CD4-positive, alpha-beta T cell treated with Interleukin-21 for 1 hour (primary cell): ENCODE measurements at places on chromosomes 2 and 18.

GRCh38 chr2:31008561-31009114 lies 129.6 kb downstream of the GALNT14 start:
- no peak for DNase-seq

- no peak for DNase-seq
These were observed 37.9 kb downstream of the ODC1 start for GRCh38 chr2:10410001-10410822.

- no peak for DNase-seq
These were observed 213.9 kb upstream of the ITGA4 start for GRCh38 chr2:181243319-181243718.

DNA sequence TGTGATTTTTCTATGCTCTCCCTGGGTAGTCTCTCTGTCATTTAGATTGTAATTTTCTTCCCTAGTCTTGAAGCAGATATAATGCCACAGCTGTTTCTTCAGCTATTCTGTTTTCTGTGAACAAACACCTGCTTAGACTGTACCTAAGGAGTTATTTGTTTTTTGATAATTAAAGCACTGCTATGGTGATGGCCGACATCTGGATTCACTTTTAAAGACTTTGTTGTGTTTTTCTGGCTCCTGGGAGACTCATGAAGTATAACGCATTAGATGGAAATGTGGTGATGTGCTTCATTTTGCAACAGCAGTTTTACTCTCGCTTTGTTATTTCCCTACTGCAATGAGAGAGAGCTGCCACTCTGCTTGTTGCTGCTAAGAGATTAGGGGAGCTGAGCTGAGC lies 15.7 kb upstream of the C2orf69 start:
- no peak for DNase-seq

DNA sequence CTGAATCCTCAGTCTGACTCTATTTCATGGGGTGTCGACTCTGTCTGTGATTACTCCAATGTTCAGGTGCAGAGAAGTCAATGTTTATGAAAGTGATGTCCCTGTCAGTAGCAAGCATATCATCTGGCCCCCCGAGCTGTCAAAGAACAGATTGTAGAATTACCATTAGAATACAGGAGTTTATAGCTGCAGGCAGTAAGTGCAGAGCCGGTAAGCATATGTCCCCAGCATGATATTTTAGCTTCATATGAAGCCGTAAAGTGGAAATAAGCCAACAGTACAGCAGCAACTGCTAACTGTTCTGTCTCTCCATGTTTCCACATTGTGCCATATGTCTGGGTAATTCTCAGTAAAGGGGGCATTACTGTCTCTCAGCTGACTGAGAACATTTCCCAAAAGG lies 541.8 kb downstream of the SOX11 start:
- DNase-seq, result no peak

- DNase-seq, result peak; percentile 26
These were observed 169.9 kb upstream of the SLC39A10 start for GRCh38 chr2:195486987-195487644.

DNA sequence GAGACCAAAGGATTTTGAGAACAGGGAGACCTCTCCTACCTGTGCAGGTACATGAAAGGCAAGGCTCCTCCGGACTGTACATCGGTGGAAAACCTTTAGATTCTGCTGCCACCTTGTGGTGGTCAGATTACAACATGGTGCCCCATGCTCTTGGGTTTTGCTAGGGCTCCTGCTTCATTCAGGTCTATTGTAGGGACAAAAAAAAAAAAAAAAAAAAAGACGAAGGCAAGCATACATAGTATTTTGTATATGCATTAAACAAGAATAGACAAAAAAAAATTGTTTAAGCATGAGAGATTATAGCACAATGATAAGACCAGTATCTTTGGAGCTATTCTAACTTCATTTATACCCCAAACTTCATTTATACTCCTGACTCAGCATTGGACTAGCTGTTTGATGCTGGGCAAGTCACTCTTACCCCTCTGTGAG lies 27.4 kb upstream of the SPR start:
- peak; percentile 70 for DNase-seq

DNA sequence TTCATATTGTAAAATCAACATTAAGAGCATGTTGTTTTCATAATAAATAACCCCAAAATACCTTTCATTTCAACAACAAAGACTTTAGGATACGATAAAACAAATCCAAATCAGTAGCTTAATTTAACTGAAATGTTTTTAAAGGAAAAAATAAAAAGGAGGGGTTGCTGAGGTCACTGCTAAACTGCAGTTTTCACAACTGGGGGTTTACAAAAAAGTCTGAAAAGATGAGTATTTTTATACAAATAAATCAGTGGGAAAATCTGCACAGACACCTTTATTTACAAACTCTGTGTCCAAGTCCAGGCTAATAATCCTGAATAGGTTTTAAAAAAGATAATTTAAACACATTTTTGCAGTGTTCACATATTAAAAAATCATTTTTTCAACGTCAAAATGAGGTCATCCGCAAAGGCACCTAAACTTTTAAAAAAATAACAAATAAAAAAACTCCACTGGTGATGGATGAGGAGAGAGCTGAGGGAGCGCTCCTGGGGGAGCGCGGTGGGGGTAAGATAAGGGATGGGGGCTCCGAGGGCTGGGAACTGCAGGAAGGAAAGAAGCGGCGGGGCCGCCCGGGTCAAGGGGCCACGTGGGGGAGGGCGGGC lies 3.1 kb downstream of the DLX2 start:
- no peak for DNase-seq

- peak; percentile 54 for DNase-seq
These were observed 1.3 kb upstream of the PRKCE start for GRCh38 chr2:45649858-45650811.

DNA sequence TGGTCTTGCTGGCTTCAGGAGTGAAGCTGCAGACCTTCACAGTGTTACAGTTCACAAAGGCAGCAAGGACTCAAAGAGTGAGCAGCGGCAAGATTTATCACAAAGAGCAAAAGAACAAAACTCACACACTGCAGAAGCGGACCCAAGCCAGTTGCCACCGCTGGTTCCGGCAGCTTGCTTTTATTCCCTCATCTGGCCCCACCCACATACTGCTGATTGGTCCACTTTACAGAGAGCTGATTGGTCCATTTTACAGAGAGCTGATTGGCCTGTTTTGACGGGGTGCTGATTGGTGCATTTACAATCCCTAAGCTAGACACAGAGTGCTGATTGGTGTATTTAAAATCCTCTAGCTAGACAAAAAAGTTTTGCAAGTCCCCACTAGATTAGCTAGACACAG lies 37.2 kb upstream of the ZNF532 start:
- DNase-seq, result no peak

- DNase-seq, result no peak
These were observed 249.5 kb upstream of the TANK start for GRCh38 chr2:160910681-160911080.

DNA sequence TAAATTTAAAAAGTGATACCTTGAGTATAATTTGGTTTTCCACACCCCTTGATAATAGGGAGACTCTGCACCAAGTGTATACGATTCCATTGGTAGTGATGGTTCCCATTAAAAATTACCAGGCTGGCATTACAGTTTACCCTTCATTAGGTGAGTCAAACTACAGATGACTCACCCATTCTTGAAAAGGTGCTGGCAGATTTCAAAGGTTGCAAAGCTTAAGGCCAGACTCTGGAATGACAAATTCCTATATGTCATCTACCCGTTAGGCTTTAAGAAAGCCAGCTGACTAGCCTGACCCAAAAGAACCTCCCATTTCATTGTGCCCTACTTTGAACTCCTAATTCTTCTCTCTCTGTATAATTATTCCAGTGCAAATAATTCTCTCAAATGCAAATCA lies 124.4 kb downstream of the LRRTM4 start:
- DNase-seq, result no peak

GRCh38 chr2:164511738-164512137 lies 109.5 kb downstream of the GRB14 start:
- DNase-seq, result no peak

GRCh38 chr2:144625226-144625625 lies 105.3 kb upstream of the ZEB2 start:
- no peak for DNase-seq

- no peak for DNase-seq
These were observed 194.2 kb upstream of the HDAC4 start for GRCh38 chr2:239594772-239595608.

- no peak for DNase-seq
These were observed 131.3 kb downstream of the LPIN1 start for GRCh38 chr2:11877764-11878163.

- no peak for DNase-seq
These were observed 183.8 kb downstream of the LRATD1 start for GRCh38 chr2:14816069-14817060.

DNA sequence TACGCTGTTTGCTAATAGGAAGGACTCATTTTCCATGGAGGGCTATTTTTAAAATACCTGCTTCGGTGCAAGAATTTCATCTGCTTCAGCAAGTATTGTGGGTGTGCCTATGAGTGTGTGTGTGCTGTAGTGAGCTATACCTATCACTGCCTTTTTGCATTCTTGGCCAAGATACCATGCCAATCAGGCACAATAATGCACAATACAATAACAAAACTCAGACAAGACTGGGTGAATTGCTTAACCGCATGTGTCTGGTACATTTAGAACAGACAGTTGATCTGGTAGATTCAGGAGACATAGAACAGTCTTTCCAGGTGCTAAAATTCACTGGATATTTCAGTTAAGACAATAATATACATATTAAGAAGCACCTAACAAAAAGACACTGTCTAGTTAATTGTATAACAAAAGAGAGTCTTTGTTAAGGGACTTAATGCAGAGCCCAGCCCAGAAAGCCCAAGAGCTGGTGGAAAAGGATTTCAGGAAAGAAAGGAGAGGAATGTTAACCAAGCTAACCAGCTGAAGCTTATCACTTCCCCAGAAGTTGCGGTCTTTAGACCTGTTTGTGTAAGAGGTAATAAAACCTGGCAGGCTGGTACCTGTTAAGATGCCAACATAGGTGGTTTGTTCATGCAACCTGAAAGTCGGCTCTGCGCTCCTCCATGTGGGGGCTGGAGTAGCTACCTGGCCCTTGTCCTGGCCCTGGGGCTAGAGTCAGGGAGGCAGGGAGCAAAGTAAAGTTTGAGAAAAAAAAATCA lies 153.3 kb upstream of the RBMS1 start:
- DNase-seq, result no peak

- no peak for DNase-seq
These were observed 519.1 kb downstream of the RNF144A start for GRCh38 chr2:7436096-7436906.
